Cerebellar cortex (tissue), 1 donor: ENCODE measurements at places on chromosomes 7 and 10.

DNA sequence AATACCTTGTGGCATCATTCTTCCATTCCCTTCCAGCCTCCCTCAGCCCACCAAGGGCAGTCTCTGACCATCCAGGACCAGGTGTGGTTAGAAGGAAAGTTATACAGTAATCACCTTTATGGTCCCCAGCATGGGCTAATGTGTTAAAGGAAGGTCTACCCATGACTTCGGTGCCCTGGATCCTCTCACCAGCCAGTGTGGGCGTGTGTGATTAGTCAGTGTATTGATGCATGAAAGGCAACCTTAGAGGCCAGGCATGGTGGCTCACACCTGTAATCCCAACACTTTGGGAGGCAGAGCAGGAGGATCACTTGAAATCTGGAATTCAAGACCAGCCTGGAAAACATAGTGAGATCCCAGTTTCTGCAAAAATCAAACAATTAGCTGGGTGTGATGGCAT lies 88.9 kb downstream of the APBB1IP start:
- no peak for DNase-seq

- no peak for DNase-seq
Measured at GRCh38 chr10:71778071-71778825, 4.9 kb upstream of the VSIR start.

GRCh38 chr7:91031757-91032156 lies 232.5 kb upstream of the FZD1 start:
- DNase-seq = no peak

DNA sequence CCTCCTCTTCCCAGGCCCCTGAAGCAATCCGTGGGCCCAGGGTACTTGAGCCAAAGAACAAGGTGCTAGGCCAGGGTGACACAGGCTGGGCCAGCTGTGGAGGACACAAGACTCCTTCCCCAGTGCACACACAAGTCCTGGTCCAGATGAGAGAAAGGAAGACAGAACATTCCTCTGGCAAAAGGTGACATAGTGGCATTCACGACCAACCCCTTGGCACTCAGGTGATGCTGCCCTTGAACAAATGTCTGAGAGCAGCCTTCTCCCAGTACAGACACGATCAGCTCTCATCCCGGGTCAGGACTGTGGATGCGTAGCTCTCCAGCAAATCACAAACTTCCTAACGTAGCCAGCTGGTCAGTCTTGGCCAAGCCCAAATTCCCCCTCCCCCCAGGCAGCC lies 118.5 kb downstream of the OAT start:
- no peak for DNase-seq

- DNase-seq = no peak
Measured at GRCh38 chr7:34281260-34281659, 375.9 kb downstream of the BMPER start.

DNA sequence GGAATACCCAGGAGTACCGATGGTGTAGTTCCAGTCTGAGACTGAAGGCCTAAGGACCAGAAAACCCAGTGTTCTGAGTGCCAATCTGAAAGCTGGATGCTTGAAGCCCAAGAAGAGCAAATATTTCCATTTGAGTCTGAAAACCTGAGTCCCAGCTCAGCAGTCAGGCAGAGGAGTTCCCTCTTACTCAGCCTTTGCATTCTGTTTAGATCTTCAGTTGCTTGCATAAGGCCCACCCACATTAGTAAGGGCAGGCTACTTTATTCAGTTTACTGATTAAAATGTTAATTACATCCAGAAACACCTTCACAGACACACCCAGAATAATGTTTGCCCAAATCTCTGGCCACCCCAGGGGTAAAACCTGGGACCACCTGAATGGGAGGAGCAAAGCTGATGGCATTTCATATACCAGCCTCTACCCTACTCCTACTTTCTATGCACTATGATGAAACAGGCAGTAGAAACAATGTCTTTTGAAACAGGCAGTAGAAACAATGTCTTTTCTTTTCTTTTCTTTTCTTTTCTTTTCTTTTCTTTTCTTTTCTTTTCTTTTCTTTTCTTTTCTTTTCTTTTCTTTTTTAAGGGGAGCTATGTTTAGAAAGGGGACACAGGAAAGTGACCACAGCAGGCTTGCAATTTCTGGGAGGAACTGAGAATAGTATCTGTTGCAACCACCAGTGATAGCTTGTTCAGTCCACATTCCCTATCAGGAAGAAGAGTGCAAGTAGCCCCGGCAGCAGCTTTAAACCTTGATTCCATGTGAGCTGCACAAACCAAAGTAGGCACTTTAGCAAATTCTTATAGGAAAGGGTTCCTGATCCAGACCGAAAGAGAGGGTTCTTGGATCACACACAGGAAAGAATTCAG lies 30.6 kb downstream of the FAM237B start:
- no peak for DNase-seq

DNA sequence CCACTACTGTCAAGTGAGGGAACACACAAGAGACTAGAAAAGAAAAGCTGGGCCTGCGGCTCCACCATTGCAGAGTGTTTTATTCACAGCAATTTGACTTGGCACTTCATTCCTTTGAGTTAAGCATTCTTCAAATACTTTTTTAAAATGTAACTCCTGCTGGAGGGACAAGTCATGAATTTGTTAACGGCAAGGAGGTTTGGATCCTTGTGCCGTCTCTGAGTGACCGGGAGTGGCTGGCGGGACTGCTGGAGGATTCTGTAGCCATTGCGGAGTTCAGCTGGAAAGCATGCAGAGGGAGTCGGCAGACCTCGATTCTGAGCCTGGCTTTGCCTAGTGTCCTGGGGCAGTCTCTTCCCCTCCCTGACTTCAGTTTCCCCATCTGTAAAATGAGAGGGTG lies 9.8 kb downstream of the HSPA12A start:
- DNase-seq = no peak

- DNase-seq = peak; percentile 58
Measured at GRCh38 chr7:6171532-6172223, 100.7 kb downstream of the CYTH3 start.

DNA sequence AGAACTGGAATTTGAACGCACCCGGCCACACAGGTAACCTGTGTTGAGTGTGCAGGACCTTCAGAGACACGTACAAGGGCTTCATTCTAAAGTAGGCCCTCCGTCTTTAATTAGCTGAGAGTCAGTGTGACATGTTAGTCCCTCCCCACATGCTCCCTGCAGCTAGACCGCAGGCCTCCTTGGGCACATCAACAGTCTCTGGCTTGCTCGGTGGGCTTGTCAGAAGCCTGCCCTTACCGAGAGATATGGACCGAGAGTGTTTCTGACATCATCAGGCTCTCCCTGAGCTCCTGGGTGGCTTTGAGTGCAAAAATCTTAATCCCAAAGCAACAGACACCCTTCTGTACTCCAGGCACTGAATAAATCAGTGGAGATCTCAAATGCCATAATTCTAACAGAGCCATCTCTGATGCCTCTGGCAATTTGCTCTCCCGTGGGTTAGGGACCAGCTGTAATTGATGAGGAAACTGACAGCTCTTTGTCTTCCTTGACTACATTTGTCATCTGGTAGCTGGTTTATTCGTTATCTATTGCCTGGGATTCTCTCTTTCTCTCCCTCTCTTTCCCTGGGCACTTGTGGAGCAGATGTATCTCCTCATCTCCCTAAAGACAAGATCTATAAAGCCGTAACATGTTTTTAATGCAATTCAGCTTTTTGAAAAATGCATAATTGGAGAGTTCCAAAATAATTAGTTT lies 850.6 kb downstream of the TYW1 start:
- no peak for DNase-seq

DNA sequence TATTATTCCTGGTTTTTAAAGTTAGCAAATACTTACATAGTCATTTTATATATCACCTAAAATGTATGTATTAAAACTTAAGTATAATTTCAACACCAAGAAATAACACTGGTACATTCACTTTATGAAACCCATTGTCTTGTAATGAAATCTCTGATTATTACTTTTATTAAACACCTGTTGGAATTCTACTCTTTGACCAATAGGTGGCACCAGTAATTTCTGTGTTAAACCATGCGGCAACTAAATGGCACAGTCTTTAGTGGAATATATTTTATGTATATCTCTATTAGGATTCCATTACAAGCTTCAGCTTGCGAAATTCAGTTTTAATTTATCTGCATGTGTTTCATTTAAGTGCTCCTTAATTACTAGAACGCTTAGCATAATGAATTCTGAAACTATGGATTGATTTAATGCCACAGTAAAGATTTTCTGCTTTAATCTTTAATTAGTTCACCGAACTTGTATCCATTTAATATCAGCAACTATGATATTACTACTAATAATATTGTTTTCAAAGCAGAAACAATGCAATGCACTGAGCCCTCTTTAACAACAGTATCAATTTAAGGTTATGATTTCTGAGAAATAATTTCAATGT lies 181.3 kb downstream of the MAGI2 start:
- DNase-seq = no peak

DNA sequence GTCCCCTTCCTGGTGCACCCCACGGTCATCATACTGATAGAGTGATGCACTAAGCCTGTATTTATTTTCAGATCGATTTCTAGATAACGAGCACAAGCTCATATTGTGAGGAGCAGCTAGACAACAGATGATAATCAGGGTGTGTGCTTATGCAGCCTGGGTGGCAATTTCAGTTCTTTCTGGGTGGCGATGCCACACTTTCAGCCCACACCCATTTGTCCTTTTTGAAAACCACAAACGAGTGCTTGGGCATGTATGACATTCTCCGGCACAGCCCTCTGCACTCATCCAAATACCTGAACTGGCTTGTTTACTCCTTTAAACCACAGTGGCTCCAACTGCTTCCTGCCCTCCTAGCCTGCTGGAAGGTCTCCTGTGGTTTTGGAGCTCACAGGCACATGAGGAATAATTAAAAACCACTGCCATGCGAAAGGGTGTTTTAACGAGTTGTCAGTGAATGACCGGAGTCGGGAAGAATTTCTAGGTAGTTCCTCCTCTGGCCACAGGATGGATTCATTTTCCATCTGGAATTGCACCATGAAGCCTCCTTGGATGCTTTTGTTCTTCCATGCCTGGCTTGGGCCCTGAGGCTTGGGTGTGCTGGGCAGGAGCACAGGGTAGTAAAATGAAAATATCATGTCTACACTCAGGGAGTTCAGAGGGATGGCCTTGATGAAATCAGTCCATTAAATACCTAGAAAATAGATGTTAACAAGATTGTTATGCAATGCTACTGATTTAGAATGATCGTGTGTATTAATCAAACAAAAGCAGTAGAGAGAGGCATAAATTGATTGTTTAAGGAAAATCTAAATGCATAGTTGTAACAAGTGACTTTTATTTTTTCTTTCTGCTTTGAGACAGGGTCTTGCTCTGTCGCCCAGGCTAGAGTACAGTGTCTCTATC lies 52.4 kb upstream of the ITGB1 start:
- DNase-seq = peak; percentile 47

GRCh38 chr7:135620980-135621850 lies 41.1 kb upstream of the STMP1 start:
- DNase-seq = peak; percentile 78

DNA sequence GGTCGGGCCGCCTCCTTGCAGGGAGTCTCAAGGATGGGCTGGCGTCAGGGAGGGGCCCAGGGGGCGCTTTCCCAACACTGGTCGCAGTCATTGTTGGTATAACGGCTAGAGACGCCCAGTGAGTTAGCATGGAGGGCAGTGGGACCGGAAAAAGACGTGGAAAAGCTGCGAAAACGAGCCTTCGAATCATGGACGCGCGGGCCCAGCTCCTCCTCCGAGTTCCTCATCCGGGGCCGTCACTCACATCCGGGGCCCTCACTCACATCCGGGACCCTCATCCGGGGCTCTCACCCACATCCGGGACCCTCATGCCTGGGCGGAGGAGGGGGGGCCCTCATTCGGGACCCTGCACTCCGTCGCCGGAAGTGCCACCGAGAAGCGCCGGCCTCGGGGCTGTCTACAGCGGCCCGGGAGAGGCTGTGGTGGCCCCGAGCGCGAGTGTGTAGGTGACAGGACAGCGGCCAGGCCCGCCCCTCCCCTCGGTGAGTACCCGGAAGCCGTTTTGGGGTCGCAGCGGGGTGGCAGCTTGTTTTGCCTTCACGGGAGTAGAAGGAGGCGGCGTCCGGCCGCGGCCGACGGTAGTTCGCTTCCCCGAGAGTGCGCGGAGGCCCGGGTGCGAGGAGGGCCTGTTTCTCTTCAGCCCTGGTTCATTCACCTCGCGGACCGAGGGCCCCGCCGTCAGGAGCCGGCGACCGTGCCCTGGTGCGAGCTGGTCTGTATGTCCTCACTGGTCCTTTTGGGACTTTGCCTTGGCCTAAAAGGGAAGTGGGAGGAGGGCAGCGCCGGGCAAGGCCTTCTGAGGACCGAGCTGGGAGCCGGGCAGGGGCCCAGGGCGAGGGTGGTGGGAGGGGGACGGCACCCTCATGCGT lies at the start of gene ZNF655:
Gene ZNF655 (plus strand): TSS at position 337 of the 869 bp plus-strand sequence. CDS start 1,918 bp downstream, outside the sequence.
- DNase-seq = peak; percentile 88

DNA sequence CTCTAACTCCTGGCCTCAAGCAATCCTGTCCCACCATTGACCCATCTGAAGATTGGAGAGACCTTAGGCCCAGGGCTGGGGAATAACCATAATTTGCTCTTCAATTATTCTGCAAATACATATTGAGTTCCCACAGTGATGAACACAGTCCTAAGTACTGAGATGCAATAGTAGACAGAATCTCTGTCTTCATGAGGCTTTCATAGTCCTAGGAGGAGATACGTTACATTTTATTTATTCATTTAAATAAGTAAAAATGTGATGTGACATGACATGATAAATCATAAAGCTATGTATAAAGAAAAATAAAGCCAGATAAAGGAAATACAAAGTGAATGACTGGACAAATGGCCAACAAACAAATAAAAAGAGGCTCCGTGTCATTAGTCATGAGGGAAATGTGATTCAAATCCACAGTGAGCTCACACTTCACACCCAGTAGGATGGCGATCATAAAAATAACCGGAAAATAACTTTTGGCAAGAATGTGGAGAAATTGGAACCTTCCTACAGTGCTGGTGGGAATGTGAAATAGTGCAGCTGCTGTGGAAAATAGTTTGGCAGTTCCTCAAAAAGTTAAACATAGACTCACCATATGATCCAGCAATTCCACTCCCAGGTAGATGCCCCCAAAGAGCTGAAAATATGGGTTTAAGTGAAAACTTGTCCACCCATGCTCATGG lies 52.1 kb upstream of the JCAD start:
- no peak for DNase-seq

GRCh38 chr10:13272164-13272571 lies 27.7 kb downstream of the PHYH start:
- DNase-seq = peak; percentile 4

DNA sequence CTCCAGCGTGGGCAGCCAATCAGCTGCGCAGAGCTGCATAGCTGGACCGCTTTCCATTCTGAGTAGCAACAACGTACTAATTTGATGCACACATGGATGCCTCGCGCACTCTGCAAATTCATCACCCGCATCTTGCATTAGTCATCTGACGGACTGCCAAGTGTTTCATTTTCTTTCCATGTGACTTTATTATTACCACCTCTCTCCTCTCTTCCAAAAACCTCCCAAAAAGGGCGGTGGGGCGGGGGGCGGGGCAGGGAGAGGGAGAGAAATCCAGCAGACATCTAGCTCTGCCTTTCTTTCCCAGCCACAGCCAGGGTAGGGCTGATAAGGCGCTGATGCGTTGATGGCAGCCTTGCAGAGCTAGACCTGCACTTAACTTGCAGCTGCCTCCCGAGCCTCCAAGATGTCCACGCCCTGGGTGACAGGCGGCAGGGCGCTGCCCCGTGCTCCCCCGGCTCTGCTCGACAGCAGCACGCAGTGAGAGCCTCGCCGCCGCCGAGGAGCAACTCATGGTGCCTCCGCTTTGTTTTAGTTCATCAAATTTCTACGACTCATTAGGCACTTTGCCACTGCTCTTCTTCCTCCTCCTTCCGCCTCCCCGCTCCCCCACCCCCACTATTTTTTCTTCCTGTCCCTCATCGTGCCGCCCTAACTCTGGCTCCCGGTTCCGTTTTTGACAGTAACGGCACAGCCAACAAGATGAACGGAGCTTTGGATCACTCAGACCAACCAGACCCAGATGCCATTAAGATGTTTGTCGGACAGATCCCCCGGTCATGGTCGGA lies 147.3 kb downstream of the CELF2 start:
- peak; percentile 57 for DNase-seq

GRCh38 chr10:117373823-117374505 lies 1.3 kb downstream of the PDZD8 start:
- DNase-seq = peak; percentile 57
